CD4-positive, alpha-beta T cell (primary cell): ENCODE measurements at places on chromosomes 2 and 18.

DNA sequence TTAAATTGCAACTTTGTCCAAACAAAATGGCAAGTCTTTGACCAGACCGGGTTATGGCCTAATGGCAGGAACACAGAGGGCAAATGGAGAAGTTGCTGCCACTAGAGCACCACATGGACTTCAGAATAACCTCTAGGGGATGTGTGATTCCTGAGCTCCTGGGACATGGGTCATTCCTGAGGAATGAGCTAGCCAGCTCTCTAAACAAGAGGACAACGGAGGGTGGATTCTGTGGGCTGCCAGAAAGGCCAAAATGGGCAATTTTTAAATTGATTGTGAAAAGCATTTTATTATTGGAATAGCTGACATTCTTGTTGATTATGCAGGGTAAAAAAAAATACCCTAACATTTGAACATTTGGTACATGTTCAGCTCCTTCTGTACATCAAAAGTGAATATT, 109.8 kb upstream of the FZD5 start:
- DNase-seq = no peak

GRCh38 chr2:32227492-32227891, 37.2 kb downstream of the NLRC4 start:
- DNase-seq = no peak

DNA sequence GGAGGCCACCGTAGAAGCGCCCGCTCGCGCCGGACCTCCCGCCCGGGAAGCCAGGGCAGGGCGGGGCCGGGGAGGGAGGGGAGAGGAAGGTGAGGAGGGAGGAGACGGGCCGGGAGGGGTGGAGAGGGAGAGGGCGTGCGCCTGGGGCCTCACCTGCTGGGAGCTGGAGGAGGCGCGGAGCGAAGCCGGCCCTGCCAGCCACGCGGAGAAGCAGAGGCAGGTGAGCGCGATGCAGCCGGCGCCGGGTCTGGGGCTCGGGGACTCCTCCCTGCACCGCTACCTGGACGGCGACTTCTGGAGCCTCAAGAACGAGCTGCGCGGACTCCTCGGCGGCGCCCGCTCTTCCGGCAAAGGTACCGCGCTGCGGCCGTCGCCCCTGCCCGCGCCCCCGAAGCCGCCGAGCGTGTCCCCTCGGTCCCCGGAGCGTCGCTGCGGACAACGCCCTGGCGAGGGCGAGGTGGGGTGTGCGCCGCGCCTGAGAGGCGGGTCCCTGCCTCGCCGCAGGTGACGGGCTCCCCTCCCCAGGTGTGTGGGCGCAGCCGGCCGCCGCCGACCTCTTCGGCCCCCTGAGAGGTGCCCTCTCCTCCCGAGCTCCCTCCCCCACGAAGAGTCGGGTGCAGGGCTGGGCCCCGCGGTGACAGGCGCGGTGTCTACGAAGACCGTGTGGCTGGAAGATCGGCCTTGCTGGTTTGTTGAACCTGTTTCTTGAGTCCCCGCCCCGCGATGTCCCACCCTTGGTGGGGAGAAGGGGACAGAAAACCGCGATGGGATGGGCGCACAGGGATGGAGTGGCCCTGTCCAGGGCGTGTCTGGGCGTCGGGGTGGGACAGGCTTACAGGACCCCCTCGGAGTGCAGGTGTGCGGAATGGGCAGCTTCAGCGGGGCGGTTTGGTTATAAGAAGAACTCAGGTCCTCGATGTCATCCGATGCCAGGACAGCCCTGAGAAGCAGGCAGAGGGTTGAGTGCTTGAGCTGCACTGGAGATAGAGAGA, at the start of gene ACOXL:
TSS of gene ACOXL (plus strand) at position 152 of the 992 bp plus-strand sequence. CDS start 35,817 bp downstream, outside the sequence.
- DNase-seq = no peak

- DNase-seq = no peak
Observed at GRCh38 chr2:52072949-52073348, 1041.0 kb upstream of the NRXN1 start.

GRCh38 chr2:14631406-14632040, 994 bp upstream of the LRATD1 start:
- no peak for DNase-seq

DNA sequence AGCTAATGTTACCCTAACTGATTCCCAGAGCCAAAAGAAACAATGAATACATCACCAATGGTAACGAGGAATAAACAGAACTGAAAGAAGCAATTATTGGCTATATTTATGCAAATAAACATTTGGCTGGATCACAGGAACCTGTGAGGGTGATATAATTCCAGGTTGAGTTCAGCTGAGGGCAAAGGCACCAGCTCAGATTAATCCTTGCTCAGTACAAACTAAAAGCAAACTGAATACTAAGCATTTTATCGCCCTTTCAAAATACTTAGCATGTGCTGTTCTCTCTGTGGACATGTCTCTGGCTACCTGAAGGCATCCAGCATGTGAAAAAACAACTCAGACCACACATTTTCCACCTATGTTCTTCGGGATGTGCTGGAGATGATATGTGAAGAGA, 791.7 kb downstream of the METTL4 start:
- DNase-seq = no peak

- DNase-seq = no peak
Observed at GRCh38 chr2:76429374-76429773, 718.7 kb upstream of the GCFC2 start.

GRCh38 chr2:8090748-8091700, 590.8 kb upstream of the ID2 start:
- no peak for DNase-seq

GRCh38 chr2:188079196-188079595, 212.5 kb upstream of the GULP1 start:
- no peak for DNase-seq

DNA sequence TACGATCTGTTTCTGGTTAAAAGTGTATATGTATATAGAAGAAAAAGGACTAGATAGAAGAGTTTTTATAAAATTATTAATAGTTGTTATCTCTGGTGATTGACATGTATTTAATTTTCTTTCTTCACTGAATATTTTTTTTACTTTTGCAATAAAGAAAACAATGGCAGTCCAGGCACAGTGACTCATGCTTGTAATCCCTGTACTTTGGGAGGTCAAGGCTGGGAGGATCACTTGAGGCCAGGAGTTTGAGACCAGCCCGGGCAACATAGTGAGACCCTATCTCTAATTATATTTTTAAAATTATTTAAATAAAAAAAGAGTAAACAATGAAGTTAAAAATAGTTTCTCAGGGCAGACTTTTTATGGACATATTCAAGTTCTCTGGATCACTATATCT, 114.7 kb downstream of the FAM117B start:
- no peak for DNase-seq

GRCh38 chr18:13521418-13521817, 204.9 kb downstream of the FAM210A start:
- DNase-seq = no peak

GRCh38 chr18:473802-474201, 26.7 kb downstream of the COLEC12 start:
- DNase-seq = no peak

DNA sequence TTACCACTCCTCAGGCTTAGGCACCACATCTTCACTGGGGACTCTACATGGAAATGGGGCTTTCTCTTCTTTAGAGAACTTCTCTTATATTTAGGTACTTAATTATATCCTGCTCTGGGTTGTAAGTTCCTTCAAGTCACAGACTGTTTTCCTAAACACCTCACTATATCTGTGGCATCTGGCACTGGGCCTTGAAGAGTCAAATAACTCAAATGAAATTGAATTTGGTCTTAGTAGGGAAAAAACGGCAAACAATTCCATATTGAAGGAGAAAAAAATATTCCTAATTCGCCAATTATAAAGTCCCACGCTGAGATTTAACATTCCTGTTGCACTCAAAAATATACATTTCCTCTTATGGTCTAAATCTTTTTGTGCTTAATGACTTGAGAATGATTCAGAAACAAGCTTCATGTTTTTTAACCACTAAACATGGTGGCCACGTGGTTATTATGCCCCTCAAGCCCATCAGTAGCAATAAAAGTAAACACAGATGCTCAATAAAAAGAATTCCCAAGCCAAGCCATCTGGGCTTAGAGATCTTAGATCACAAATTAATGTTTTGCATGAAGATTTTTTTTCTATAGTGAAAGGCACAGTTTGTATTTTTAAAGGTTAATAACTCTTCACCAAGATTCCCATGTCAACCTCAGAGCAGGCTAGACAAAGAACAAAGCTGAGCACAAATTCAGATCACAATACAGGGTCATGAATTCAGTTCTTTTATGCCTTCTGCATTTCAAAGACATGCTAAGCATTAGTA, 105.5 kb upstream of the SYT4 start:
- no peak for DNase-seq

GRCh38 chr2:239322416-239323086, 78.3 kb downstream of the HDAC4 start:
- DNase-seq = peak; percentile 52

- peak; percentile 76 for DNase-seq
Observed at GRCh38 chr18:49491857-49492693, 5.0 kb upstream of the C18orf32 start.

DNA sequence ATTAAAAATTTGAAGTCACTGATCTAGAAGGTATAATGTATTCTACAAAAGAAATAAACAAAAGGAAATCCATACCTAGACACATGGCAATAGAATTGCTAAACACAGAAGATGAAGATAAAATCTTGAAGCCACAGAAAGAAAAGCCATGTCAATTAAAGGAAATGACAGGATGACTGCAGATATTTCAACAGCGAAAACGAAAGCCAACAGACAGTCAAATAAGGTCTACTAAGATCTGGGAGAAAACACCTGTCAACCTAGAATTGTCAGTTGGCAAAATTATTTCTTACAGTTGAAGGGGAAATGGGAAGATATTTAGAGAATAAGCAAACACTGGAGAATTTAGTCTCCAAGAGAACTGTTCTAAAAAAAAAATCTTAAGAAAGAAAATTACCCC, 39.2 kb downstream of the NETO1 start:
- DNase-seq = no peak

DNA sequence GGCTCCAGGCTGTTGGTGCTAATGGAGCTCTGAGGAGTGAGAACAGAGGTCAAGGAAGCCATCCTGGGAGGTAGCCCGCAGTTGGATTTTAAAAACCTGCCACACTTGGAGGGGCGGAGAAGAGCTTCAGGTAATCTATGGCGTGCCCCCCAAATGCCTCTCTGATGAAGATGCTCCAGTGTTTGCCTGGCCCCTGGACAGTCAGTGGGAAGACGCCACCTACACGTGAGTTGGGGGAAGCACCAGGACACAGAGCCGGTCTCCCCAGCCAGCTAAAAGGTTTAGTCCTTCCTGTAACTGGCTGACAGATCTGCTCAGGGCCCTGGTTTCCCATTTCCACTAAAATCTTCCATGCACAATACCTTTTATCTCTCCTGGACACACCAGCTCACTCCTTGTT, 225.0 kb downstream of the TTC32 start:
- DNase-seq = no peak

GRCh38 chr2:135876066-135876711, at the start of gene MCM6:
MCM6 (minus strand) TSS chr2:135876443; CDS start chr2:135876365, 78 bp downstream.
- DNase-seq = peak; percentile 96

DNA sequence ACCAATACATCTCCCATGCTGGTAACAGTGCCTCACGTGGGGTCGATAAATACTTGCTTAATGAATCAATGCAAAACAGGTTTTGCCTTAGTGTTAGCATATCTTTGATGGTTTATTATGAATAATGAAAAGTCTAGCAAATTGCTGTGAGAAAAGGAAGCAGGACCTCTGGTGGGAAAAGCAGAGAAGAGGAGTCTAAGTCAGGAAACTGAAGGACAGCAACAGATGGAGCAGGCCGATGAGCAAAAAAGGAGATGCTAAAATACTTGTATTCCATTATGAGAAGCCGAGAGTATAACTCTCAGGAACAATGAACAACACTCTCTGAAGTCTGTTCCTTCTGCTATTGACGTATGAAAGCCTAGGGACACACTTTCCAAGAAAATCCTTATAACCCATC, 555.2 kb upstream of the KLHL29 start:
- no peak for DNase-seq

GRCh38 chr2:197707316-197708213, 2.4 kb downstream of the MARS2 start:
- no peak for DNase-seq

DNA sequence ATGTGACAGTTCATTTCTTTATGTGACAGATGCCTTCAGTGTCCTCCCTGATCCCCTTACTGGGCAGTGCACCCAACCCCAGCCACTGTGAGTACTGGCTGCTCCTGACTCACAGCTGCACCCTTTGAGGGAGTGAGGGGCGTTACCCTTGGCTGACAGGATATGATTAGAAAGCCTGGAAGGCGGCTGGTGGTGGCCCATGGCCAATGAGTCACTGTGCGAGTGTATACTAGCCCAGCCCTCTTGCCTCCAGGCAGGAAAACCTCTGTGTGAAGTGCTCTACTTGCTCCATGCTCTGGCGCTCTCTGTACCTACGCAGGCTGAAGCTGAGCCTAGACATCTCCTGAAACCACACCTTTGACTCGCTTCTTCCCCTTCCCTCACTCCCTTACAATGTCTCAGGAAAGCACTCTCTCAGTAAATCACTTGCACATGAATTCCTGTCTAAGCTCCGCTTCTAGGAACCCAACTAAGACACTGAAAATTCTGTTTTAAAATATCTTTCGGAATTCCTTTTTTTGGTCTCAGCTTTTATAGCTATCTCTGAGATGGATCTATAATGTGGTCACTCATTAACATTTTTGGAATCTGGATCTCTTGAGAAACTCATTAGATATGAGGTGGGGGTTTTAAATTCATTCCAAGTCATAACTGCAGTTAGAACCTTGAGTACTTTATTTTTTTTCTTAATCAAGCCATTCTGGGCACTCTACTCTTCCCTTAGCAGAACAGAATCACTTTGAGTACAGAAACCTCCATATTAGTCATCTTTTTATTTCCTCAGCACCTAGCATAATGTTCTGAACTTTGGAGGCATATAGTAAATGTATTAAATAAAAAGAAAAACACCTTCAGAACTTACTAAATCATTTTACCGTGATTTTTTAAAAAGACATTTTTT, 25.3 kb upstream of the STAM2 start:
- DNase-seq = no peak
